Astrocyte (in vitro differentiated cells and primary cell): ENCODE measurements at places on chromosomes 3 and 15.

DNA sequence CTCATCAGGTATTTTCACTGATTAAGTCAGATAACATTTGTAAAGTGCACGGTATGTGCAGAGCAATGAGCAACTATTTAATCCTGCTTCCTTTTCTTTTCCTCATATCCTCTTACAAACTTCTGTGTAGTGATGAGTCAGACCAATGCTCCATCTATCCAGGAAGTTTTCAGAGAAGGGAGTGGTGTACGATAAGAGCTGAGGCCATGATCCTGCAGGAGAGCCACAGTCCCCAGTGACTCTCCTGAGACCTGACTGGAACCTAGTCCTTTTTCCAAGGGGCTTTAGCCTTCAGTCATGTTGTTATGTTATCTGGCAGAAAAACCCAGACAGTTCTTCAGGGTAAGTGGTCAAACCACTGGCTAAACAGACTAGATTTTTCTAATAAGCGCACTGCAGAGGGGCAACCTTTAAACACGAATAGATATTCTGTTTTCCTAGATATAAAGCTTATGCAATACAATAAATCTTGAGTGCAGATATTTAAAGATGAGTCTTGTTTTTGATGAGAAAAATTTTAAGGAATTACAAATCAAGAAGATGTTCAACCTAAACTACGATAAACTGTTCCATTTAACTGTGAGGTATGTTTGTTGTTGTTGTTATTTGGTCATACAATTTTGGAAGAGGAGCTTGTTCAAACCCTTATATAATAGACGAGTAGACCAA lies 110.5 kb upstream of the RAP2B start:
- peak; percentile 92 for DNase-seq

- no peak for DNase-seq
Measured at GRCh38 chr15:20355256-20355868, 186.2 kb downstream of the GOLGA6L6 start.

DNA sequence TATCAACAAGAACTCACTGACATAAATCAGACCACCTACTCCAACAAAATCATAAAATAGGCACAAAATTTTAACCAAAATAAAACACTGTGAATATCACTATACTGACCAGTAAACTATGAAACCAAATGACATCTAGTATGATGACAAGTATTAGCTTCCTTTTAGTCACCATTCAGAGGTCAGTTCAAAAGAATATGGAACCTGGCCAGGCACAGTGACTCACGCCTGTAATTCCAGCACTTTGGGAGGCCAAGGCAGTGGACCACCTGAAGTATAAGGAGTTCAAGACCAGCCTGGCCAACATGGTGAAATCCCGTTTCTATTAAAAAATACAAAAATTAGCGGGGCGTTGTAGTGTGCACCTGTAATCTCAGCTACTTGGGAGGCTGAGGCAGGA lies 65.8 kb downstream of the SMARCC1 start:
- peak; percentile 39 for DNase-seq

- DNase-seq = peak; percentile 41
Measured at GRCh38 chr15:67110958-67111864, 45.8 kb downstream of the SMAD3 start.

- no peak for DNase-seq
Measured at GRCh38 chr3:2927259-2927658, 182.9 kb downstream of the IL5RA start.

- DNase-seq = no peak
Measured at GRCh38 chr3:52245322-52246263, at the start of gene PPM1M. TSS of gene PPM1M (plus strand) at chr3:52245759. CDS start at chr3:52245825, 66 bp downstream.

- DNase-seq = no peak
Measured at GRCh38 chr15:34914317-34914716, 55.2 kb downstream of the AQR start.

DNA sequence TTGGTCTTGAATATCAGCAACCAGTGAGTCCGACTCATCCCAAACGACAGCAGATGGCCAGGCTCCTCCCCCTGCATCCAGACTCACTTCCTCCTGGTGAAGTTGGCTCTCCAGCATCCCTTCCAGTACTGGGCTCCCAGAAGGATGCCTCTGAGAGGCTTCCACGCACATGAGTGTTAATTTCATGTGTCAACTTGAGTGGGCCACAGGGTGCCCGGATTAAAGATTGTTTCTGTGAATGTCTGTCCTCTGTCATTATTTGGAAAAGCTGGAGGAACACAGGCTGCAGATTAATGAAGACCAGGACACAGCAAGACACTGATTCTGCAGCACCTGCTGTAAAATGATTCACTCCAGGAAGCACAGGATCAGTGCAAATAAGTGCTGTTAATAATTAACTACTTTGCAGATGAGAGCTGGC lies 99.8 kb downstream of the ATP10A start:
- no peak for DNase-seq

DNA sequence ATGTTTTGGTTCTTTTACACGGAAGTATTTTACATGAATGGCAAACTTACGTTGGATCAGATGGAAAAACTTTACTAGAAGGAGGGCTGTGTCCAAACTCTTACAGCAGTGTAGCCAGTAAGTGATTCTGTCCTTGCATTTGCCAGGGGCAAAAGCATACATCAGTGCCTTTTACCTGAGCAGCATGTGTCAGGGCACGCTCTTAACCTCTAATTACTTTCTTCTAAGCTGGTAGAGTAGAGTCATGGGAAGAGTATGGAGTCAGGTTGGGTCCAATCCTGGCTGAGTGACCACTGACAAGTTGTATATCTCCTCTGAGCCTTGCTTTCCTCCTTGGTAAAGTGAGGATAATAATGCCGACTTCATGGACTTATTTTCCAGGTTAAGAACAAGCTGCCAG lies 47.1 kb downstream of the RYR3 start:
- no peak for DNase-seq

DNA sequence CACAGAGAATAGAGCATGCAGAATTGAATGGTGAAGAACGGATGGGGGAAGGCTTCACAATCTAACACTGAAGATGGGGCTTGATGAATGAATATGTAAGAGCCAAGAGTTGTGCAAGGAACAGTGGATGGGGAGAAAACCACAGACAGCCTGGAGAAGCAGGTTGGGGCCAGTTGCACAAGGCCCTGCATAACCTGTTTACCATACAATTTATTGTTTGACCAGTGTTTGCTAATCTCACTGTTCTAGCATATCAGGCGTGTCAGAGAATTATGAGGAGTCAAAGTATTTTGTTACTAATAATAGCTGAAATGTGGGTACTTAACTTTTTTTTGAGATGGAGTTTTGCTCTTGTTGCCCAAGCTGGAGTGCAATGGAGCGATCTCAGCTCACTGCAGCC lies 36.4 kb downstream of the LINS1 start:
- DNase-seq = no peak
